Cortex of kidney (tissue), 1 donor: ENCODE measurements at places on chromosomes 7 and 10.

- no peak for DNase-seq
Observed at GRCh38 chr7:34727464-34727995, 69.5 kb downstream of the NPSR1 start.

GRCh38 chr7:46625032-46625431 is 704.0 kb upstream of the IGFBP3 start:
- no peak for DNase-seq

DNA sequence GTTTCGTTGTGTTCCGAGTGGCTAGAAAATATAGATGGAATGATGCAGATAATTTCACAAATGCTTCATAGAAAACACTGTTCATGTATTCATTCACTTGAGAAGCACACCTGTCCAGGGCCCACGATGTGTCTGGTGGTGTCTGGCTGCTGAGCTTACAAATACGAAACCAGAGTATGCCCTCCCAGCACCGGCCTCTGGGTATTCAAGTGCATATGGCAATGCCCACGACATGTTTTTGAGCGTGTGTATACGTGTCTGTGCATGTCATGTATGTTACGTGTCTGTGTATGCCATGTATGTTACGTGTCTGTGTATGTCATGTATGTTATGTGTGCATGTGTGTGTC is 37.9 kb downstream of the IL2RA start:
- DNase-seq, result no peak

- no peak for DNase-seq
Observed at GRCh38 chr7:116478834-116479233, 20.7 kb upstream of the CAV2 start.

GRCh38 chr10:122326385-122326784 is 48.1 kb upstream of the PLEKHA1 start:
- no peak for DNase-seq

GRCh38 chr7:17528636-17529035 is 230.2 kb downstream of the AHR start:
- no peak for DNase-seq

DNA sequence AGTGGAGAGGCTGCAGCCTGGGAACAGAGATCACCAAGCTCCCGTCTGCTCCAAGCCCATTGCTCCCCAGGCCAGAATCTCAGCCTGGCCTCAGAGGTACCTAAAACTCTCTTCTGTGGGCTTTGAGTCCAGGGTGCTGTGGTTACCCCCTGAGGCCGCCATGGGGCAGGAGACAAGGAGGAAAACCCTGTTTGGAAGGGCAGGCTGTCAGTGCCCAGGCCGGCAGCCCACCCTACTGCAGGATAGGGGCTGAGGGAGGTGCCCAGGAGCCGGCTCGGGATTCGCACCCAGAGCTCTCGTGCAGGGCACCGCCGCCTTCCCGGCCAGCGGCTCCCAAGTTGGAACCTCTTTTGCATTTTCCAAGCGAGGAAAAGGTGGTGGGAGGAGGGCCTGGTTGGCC is 24.5 kb downstream of the UNCX start:
- DNase-seq, result no peak

DNA sequence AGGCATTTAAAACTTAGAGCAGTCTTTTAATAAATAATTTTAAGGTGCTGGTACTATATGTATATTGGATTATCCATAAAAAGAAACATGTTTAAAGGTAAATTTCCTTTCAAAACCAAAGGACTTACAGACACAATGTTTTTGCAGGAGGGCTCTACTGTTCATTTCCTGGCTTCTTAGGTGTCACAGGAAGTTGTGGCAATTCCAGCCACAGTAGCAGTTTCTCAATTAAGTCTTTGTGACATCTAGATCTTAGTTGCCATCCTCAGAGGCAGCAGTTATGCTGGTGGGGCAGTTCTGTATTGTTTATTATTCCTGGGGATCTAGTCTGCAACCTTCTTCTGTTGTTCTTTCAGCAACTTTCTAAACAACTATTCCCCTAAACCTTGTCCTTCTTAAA is 460.1 kb downstream of the MAGI2 start:
- DNase-seq, result no peak

GRCh38 chr7:114864278-114864677 is 57.6 kb upstream of the MDFIC start:
- DNase-seq, result no peak

GRCh38 chr7:22791204-22792158 is 31.2 kb downstream of the TOMM7 start:
- no peak for DNase-seq

DNA sequence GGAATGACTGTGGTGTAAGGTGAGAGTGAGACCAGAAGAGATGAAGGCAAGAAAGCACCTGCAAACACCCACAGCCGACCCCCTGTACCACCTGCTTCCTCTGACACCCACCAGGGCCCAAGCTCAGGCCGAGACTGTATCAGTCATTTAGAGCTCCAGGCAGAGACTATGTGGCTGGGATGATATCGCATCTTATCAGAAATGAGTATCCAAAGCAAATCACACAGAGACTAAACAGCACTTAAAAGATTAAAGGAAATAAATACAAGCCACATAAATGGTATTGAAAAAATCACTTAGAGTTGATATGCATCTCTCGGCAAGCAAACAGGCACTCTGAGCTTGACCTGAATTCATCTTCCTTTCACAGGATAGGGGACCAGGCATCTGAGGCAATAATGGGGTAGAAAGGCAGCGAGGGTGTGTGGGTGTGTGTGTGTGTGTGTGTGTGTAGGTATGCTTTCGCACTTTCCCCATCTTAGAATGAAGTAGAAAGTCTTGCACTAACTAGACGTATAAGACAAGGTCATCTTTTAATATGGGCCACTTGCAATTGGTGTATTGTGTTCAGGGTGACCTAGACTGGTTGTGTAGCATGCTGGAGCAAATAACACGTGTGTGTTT is 665.9 kb downstream of the KCNMA1 start:
- DNase-seq, result no peak

DNA sequence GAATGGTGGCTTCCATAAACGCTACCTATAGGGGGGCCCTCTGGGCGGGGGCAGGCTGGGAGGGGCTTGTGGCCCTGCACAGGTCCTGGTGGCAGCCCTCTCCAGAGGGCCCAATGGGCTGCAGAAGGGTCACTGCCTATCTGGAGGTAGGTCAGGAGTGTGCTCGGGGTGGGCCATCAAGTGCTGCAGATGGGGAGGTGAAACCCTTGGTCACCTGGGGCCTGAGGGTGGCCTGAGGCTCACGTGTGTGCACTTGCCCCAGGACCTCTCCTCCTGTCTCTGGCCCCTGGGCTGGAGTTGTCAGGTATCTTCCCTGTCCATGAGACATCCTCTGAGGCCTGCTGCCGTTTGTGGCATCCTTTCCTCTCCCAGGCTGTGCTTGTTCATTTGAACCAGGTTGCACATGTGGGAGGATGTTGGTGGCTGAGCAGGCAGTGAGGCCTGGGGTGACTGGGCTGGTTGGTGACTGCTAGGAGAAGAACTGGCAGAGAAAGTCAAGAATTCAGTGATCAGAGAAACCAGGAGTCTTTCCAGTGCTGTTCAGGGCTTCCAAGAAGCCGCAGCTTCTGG is 21.1 kb upstream of the SH2D4B start:
- DNase-seq, result no peak

DNA sequence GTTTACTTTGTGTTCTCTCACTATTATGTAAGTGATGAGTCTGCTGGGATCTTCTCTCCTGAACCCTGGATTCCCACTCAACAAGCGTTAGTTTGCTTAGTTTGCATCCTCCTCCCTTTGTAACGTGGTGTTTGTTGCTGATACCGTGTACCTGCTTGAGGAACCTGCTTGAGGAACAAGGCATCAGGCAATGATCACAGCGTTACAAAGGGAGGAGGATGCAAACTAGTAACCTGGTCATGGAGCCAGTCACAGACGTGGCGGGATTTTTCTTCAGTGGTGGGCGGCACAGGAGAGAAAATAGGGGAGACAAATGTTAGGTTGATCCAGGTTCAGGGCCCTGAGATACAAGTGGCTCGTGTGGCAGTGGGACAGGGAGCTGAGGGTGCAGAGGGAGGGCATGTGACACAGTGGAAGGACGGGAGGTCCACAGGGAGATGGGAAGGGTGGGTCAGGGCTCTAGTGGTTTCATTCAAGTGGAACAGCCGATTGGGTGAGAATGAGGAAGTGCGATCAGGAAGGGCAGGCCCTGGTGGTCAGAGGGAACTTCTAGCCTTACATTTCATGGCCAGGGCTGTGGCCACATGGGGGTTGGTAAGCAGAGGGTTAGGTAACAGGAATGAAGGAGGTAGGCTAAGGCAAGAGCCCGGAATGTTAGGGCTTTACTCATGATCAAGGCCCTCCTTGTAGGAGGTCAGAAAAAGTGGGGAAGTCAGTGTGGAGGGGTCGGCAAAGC is 38.0 kb downstream of the SNX10 start:
- no peak for DNase-seq

DNA sequence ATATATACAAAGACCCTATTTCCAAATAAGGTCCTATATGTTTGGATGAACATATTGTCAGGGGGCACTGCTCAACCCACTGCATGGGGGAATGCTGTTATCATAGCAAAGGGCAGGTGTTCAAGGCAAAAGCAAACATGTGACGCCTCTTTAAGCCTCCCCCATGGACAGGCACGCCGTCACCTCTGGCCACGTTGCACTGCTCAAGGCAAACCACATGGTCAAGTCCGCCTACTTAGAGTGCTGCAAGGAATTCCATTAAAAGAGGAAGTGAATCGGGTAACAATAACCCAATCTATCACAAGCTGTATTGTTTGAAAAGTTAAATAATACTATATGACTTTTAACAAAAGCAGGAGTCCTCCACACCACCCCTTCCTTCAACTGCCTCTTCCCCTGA is 8.8 kb upstream of the CALD1 start:
- DNase-seq, result no peak

DNA sequence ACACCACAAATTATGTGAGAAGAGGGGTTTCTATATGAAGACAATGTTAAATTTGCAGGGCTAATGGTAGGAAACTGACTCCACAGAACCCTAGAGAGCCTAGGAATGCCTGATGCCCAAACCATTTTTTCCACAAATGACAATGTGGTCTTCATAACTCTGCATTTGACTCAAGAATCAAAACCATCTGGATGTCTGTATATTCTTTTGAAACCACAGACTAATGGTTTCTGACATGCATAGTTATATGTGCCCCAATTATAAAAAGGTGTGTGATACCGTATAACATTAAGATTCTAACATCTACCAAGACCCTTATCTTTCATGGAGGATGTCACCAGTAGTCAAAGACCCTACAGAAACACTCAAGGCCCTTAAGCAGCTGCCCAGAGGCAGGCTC is 20.3 kb downstream of the SEC61G start:
- no peak for DNase-seq

DNA sequence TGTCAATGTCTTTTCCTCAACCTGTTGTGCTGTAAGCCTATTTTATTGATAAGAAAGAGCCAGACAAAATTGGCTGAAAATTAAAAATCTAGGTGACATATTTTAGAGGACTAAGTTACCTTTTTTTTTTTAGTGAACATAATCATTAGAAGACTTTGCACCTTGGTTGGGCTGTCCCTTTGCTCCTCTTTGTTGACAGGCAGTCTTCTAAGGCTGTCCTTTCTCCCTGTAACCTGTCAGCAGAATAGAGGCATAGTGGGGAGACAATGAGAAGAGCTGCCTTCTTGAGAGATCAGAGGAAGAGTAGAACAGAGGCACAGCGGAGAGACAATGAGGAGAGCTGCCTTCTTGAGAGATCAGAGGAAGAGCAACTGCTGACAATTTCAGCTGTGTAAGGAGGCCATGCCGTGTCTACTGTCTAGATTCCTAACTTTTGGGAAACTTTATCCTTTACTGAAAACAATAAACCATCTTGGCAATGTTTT is 238.3 kb upstream of the FZD1 start:
- DNase-seq, result no peak

DNA sequence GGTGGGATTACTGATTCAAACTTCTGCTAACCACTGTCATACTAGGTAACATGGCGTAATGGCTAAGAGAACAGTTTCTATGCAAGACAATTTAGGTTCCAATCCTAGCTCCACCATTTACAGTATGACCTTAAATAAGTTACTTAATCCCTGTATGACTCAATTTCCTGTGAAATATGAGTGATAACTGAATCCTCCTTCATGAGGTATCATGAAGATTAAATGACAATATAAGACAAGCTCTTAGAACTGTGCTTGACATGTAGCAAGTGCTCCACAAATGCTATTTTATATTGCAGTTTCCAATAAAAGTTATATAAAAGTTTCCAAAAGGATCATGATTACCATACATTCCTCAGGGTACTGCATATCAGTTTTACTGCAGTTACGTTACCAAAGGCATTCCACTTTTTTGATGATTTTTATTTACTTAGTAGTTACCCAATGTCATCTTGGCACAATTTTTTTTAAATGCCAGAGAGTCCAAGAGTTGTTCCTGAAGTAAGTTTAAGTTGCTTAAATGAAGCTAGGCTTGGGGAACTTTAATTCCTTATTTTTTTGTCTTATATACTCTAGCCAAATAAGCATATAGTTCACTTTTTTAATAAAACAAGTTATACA is 7.1 kb downstream of the DOCK4 start:
- DNase-seq, result no peak

DNA sequence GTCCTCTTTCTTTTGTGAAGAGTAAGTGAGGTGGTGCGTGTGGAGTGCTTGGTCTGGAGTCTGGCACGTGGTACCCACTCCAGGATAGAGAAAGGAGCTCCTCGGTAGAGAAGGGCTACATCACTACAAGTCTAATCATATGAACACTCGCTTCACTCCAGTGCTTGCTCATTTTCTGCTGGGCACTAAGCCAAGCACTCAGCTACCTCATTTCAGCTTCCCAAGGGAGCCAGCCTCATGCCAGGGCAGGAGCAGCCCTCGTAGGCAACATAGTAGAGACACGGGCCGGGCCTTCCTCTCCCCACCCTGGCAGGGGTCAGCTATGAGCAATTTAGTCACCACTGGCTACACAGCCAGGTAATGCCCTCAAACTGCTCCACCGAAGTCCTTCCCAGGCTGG is 11.4 kb upstream of the HSPA12A start:
- no peak for DNase-seq

DNA sequence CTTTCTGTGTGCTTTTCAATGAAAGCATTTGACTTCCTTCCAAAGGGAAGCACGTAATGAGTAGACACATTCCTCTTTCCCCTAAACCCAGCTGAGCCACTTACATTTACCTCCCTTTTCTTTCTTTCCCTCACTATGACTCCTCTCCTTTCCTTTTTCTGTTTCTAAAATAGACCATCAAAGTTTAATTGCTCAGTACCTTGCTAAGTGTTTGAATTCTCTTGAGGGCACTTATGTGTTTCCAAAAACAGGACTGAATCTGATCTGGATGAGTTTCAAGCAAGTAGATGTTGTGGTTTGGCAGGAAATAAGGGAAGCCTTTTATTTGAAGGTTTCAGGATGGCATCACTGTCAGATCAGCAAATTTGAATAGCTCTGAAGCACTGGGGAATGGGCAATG is 396.2 kb downstream of the REEP3 start:
- DNase-seq, result no peak

DNA sequence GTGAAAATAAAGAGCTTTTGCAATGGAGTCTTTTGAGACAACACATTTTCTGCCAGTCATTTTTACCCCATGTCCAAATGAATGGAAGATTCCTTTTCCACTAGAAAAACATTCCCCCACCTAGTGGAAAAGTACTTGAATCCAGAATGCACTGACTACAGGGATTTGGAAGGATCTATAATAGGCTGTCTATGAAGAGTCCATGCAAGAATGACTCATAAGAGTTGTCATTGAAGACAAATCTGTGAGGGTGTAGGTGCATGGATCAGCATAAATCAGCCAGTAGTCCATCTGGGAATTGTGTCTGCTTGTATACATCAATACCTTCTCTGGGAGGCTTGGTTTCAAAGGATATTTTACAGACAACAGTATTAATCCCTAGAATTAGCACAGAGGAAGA is 32.5 kb upstream of the TRUB1 start:
- DNase-seq, result no peak

- DNase-seq, result no peak
Observed at GRCh38 chr7:7617550-7617949, 23.0 kb upstream of the UMAD1 start.

GRCh38 chr10:91549262-91549661 is 83.6 kb downstream of the PPP1R3C start:
- DNase-seq, result no peak
